Spleen (tissue), 13 donors: ENCODE measurements at places on chromosomes 7 and 10. TPM values are rescaled to one million over a fixed set of nuclear protein-coding genes. Genes with fewer than 3 reads are reported as not detected.

RNF32 gene
- total RNA-seq = not detected

PIP gene
- not detected for total RNA-seq

- DNase-seq = no peak
These were observed 353.2 kb upstream of the KLF6 start for GRCh38 chr10:4138146-4138721.

BLNK gene
- total RNA-seq = 63.7 TPM

EGFR gene
- 32.0 TPM for total RNA-seq

AASS gene
- 19.4 TPM for total RNA-seq

- DNase-seq = no peak
These were observed 18.2 kb downstream of the TCTN3 start for GRCh38 chr10:95675403-95676116.

DNA sequence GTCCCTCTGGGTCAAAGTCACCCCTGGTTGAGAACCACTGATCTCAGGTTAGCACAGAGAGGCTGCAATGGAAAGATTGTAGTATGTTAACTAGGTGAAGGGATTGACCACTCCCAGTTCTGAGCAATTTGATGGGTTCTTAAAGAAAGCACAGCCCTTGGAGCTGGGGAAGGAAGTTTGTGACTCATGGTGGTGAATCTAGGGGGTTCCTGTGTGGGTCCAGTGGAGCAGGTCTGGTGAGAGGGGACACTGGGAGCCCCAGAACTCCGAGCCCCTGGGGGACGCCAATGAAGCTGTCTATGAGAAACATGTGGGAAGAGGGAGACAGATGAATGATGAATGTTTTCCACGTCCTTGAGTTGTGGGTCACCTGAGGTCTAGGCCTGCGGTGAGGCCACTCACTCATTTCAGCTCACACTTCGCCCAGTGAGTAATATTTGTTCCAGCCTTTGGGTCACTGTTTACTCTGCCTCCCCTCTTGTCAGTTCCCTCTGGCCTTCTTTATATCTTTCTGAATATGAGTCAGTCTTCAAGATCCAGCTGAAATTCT, 341.9 kb downstream of the LRMDA start:
- DNase-seq = no peak

- DNase-seq = no peak
These were observed 52.4 kb downstream of the ABCB1 start for GRCh38 chr7:87548123-87548919.

TRIM8 gene
- 94.9 TPM for total RNA-seq

- DNase-seq = no peak
These were observed 1025.8 kb upstream of the LRRN3 start for GRCh38 chr7:110065121-110065520.

GRCh38 chr10:101266381-101267289, 37.4 kb upstream of the LBX1 start:
- no peak for DNase-seq

MRPL43 gene
- total RNA-seq = 38.3 TPM

DNA sequence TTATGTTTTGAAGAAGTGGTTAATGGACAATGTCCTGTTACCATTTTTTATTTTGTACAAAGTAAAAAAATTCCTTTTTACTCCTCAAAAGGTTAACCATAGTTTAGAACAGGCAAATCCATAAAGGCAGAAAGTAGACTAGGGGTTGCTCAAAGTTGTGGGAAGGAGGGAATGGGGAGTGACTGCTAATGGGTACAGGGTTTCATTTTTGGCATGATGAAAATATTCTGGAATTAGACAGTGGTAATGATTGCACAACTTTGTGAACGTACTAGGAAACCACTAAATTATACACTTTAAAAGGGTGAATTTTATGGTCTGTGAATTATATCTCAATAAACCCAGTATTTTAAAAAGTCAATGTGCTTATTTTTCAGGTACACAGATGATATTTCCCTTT, 35.4 kb upstream of the CDK14 start:
- no peak for DNase-seq

STEAP1B gene
- total RNA-seq = 13.1 TPM

- no peak for DNase-seq
These were observed 17.2 kb downstream of the SFR1 start for GRCh38 chr10:104139221-104139620.

ADAM12 gene
- 0.51 TPM for total RNA-seq

- DNase-seq = no peak
These were observed 970.0 kb upstream of the POT1 start for GRCh38 chr7:125899577-125899976.

GRCh38 chr10:660970-661596, 28.4 kb downstream of the DIP2C start:
- no peak for DNase-seq

- peak; percentile 32 for DNase-seq
These were observed 56.9 kb upstream of the SHH start for GRCh38 chr7:155868955-155869783.

CCDC201 gene
- not detected for total RNA-seq

GRID2IP gene
- total RNA-seq = not detected

- DNase-seq = no peak
These were observed 1169.9 kb downstream of the NXPH1 start for GRCh38 chr7:9603291-9603690.

AEBP1 gene
- 67.5 TPM for total RNA-seq

- DNase-seq = no peak
These were observed 89.4 kb upstream of the MYL10 start for GRCh38 chr7:101718363-101719122.

DNA sequence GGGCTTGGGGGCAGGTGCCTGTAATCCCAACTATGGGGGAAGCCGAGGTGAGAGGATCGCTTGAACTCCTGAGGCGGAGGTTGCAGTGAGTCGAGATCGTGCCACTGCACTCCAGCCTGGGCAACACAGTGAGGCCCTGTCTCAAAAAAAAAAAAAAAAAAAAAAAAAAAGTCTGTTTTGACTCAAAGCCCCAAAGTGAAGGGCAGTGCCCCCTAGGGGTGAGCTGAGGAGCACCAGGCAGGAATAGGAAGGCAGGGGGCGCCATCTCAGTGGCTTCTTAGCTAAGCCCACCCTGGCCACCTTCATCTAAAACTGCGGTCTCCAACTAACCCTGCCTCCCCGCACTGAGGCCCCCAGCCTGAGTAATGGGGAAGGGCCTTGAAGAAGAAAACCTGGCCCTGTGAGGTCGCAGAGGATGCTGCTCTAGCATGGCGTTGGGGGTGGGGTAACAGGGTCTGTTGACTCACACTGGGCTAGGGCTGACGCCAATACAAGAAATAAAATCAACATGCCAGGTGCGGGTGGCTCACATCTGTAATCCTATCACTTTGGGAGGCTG, 9.8 kb downstream of the PODXL start:
- peak; percentile 49 for DNase-seq

- no peak for DNase-seq
These were observed 255.6 kb downstream of the OTUD1 start for GRCh38 chr10:23694446-23694920.

HTR5A gene
- not detected for total RNA-seq

DNA sequence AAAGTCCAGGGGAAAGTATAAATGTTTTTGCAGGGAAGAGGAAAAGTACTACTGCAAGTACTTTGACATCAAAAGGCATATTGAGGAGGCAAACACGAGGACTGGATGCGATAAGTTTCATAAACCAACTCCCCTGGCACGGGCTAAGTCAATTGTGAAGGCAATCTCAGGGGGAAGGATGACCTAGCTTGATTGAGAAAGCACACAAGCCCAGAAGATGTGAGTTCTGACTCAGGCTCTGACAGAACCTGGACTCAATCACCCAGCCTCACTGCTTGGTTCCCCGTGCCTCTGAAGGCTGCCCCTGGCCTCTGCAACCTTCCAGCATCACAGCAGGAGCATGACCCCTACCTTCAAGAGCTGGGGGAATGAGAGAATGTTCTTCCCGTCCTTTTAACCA, 93.2 kb upstream of the ZNF438 start:
- DNase-seq = no peak

GRCh38 chr10:132274986-132275385, 32.8 kb downstream of the STK32C start:
- peak; percentile 52 for DNase-seq

GRCh38 chr10:123704076-123704475, 37.9 kb downstream of the GPR26 start:
- no peak for DNase-seq

DNA sequence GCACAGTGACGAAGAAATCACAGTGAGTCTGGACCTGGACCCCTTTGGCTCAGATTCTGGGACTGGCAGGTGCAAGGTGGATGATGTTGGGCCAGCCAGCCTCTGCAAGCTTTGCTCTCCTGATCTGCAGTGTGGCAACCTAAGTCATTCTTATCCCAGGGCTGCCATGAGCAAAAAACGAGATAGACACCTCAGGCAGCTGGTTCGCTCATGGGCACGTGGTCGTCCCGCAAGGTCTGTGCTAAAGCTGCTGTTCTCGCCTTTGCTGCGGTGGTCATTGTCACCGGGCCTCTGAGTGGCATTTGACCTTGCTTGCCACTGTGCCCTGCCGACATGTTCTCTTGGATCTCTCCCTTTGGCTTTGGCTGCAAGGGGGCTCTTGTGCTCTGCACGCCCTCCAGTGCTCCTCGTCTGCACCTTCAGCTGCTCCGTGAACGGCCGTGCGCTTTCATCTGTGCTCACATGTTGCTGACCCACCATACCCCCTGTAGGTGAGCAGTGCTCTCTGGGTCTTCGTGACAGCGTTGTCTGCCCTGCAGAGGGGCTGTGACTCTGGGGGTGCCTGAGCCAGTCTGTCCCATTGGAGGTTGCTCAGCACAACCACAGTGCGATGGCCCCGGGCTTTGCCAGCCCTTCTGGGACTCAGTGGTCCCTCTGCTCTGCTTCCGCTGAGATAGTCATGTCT, 317.0 kb downstream of the GLRX3 start:
- DNase-seq = no peak

GRCh38 chr7:155943251-155943899, 131.1 kb upstream of the SHH start:
- DNase-seq = no peak

MYO1G gene
- total RNA-seq = 66.5 TPM

DNA sequence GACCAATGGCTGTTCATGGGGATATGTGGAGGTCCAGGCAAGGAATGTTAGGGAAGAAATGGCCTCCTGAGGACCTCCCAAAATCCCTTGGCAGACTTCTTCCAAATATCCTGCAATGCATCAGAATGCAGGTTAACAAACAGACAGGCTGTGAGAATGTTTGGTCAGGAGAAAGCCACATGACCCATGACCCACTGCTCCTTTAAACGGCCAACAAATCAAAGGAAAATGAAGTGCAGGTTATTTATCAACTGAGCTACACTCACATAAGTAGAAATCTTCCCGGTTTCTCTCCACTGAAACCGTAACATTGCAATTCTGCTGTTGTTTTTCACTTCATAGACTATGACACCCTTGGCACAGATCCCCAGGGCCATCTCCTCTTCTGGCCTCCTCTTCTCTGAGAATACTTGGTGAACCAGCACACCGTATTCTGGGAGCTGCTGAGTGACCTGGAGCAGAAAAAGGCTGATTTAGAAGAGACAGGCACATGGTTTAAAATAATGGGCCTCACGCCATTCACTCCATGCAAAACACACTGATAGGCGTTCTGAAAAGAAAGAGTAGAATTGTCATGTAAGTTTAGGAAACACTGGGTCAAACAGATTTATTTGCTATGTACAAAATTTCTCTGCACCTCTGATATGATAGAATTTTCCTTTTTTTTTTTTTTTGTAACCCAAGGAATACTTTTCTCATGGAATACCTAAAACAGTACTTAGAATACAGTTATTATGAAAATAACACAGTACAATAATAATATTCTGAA, 67.8 kb downstream of the FRMPD2 start:
- DNase-seq = no peak

DNA sequence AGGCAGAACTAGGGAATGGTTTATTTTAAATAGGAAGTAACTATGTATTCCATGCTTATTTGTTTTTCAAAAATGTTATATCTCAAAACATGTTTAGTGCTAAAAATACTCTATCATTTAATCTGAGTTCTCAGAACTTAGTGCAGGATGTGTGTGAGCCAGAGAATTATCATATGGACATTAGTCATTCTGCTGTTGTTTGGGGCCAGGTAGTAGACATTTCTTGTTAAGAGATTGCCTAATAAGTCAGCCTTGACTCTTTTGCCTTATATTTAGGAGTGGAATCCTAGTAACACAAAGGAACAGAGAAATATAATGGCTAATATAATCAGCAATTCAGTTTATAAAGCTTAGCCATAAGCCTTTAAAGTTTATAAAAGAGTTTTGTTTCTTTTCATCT, 149.8 kb downstream of the CCSER2 start:
- no peak for DNase-seq

DNA sequence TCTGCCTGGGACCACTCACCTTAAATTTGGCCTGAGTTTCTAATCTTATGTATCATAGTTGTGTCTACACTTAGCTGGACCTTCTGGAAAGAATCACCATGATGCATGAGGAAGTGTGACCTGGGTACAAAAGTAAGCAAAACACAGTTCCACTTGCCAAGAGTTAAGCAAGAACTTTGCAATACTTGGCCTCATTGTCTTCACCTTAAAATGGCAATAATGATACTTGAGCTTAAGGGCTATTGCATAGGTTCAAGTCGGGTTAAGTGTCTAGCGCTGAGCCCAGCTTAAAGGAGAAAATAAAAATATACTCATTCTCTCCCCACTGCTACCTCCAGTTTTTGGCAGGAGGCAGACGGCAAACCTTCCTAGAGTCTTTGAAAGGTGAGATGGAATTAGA, 133.9 kb upstream of the BMPER start:
- no peak for DNase-seq

GIGYF1 gene
- 39.5 TPM for total RNA-seq

SLC18A2 gene
- total RNA-seq = 0.17 TPM
